Fibroblast of skin of left quadriceps (primary cell): ENCODE measurements at places on chromosomes 1 and 21.
A peak's percentile ranks its signal among the peaks of the same experiment; 100 is the strongest.

DNA sequence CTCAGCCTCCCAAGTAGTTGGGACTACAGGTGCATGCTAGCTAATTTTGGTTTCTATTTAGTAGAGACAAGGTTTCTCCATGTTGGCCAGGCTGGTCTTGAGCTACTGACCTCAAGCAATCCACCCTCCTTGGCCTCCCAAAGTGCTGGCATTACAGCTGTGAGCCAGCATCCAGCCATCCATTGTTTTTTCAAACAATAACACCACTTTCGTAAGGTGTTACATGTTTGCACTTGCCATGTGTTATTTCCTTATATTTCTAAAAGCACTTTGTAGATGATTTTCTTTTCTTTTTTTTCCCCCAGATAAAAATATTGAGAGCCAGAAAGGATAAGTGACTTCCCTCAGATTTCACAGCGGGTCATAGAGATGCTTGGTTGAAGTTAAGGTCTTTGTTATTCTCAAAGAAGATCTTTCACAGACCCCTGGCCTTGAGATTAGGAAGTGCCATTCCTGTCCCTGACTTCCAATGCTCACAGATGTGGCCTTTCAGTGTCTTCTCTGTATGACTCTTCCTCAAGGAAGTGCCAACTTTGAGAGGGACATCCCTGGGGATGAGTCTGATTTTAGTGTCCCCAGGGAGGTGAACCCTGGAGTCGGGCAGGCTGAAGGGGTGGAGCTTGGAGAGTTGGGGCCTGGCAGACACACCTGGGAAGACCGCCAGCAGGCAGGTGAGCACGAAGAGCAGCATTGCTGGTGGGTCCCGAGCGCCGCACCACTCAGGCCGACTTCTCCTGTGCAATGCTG, 6.3 kb downstream of the PIGR start:
- DNase-seq: no peak

- peak; percentile 11 for DNase-seq
Measured at GRCh38 chr1:167599957-167600581, 30.0 kb upstream of the RCSD1 start.

GRCh38 chr1:195569934-195570333, 1038.3 kb downstream of the KCNT2 start:
- DNase-seq: no peak

DNA sequence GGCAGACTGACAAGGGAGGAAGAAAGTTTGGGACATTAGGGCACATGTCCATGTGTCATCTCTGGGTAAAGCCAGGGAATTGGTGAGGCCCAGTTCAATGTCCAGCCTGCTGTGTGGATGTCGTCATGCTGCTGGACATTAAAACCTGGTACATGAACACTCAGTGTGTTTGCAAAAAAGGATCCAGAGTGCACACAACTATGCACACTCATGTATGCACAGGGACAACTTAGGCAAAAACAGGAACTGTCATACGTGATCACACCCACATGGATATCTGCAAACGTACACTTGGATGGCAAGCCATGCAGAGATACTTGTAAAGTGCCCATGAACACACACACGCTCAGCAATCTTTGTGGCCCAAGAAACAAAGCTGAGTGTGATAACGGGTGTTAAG, 47.9 kb upstream of the NEK2 start:
- DNase-seq: no peak

DNA sequence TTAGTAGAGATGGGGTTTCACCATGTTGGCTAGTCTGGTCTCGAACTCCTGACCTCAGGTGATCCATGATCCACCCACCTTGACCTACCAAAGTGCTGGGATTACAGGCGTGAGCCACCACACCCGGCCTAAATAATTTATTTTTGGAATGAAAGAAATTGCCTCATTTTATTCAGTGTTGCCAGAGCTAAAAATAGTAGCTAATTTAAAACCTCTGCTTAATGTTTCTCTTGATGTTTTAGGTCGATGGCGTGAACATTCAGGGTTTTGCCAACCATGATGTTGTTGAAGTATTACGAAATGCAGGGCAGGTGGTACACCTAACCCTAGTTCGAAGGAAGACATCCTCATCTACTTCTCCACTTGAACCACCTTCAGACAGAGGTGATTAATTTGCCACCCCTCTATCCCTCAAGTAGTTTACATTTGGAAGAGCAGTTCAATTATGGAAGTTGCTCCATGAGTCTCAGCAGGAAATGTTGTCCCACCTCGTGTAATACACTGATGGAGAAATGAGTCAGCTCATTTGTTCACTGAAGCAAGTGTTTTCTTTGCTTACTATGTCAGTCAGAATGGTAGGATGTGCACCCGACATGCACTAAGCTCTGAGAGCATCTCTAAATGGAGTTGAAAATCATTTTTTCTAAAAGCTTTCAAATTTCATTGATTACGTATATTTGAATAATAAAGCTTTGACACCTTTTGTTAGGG, 54.9 kb downstream of the PATJ start:
- no peak for DNase-seq

DNA sequence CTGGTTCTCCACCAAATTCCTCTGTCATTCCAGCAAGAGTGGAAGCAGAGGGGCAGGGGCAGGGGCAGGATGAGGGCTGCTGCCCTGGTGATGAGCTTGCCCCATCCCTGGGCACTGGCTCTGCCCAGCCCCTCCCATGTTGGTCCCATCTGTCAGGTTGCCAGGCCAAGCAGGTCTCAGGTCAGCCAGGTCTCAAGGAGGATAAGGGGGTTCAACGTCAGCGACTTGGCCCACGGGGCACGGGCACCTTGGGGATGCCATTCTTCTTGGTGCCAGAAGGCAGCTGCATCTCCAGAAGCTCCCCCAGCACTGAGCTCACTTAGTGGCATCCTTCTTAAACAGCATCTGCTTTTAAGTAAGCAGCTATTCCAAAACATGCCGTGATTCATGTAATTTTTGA, 133.1 kb downstream of the AJAP1 start:
- no peak for DNase-seq

GRCh38 chr1:58003059-58003458, 543.5 kb downstream of the OMA1 start:
- no peak for DNase-seq

DNA sequence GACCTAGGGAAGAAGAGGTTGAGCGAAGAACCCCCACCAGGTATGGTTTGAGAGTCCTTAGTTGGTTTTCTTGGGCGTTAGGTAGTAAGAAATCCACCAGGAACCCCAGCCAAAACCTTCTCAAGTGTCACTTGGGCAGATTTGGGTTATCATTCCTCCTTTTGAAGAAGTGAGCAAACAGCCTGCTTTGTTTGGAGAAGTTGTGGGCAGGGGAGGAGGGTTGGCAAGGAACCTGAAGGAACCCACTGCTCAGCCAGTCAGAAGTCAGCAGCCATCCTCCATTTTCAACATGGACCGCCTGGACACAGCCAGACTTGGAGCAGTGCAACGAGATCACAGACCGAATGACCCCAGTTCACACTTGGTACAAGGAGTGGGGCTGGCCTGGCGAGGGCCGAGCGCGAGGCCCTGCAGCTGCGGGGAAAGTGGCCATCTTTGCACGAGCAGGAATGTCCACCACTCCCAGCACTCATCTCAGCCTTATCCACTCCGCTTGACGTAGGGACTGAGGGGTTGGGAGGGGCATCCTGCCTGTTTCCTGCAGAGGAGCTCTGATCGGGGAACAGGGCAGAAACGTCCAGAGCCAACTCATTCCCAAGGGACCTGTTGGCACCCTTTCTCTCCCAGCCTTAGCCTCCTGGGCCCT, 7.2 kb downstream of the ADPRS start:
- no peak for DNase-seq

GRCh38 chr1:112778137-112778536, 63.0 kb upstream of the PPM1J start:
- no peak for DNase-seq

DNA sequence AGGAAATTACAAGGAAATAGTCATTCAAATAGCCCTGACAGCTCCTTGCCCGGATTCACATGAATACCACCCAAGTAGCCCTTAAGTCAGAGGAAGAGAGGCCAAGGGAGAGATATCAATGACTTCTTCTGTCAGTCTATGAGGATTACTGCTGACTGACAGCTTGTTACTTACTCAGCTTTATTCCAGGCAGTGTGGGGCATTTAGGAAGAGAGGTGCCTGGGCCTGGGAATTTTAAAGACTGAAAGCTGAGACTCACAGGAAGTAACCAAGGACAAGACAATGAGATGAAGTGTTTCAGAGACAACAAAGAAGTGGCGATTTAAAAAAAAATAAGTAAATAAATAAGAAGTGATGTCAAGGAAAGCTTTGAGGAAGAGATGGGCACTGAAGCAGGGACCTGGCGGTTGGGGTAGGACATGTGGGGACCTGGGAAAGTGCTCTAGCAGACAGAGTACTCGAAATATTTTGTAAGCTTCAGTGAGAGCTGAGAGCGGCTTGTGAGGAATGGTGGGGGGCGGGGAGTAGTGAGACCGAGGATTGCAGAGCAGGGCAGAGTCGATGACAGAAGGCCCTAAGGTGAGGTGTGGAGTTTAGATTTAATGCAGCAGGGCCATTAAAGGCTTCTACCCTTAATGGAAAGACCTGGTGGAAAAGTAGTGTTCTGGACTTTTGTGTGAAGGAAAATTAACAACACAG, 58.9 kb downstream of the ST3GAL3 start:
- no peak for DNase-seq

GRCh38 chr21:38699048-38699447, 106.7 kb upstream of the ETS2 start:
- no peak for DNase-seq

GRCh38 chr1:226602186-226603021, 53.8 kb downstream of the STUM start:
- DNase-seq: peak; percentile 72

GRCh38 chr1:30010506-30011106, 712.8 kb downstream of the MATN1 start:
- no peak for DNase-seq

- peak; percentile 31 for DNase-seq
Measured at GRCh38 chr1:57118948-57119603, 153.3 kb upstream of the C8B start.

- DNase-seq: no peak
Measured at GRCh38 chr1:68173283-68173935, 58.9 kb downstream of the WLS start.

DNA sequence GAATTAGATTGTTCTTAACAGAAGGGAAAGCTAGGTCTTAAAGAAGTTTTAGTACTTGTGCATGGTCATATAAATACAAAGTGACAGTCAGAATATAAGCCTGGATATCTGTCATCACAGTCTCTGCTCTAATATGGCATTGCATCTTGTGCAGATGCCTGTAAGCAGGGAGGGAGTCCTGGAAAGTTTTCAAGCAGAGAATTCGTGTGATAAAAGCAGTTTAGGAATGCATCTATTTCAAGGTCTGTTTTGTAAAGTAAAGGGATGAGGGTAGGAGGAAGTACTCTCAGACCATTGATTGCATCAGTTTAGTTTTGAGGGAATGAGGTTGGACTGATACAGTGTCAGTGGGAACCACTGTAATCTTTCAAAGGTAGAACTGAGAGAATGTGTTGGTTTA, 30.6 kb downstream of the IARS2 start:
- DNase-seq: peak; percentile 46

DNA sequence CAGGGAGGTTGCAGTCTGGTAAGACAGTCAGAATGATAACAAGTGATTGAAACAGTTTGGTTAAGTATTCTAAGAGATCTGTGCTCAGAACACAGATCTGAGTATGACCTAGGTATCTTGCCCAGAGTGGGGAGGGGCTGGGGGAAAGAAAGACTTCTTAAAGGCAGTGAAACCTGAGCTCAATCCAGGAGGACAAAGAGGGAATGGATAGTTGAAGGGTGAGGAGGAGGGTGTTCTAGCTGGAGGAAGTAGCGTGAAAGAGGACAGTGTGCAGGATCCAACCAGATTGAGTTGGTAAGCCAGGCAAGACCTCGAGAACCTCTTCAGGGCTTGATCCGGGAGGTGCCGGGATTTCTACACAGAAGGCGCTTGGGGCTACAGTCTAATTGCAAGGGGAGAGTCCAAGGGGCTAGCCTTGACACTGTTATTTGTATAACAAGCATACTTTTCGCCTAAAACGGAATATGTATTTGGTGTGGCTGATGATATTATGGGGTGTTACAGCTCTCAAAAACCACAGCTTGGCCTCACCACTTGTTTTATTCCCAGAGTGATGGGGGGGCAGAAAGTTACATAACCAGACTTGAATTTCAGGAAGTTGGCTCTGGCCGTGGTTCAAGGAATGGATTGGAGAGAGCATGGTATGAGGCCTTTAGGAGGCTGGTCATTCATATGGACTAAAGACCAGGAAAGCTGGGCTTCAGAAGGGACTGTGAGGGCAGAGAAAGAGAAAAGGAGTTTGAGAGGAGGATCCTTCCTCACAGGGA, 19.1 kb downstream of the RCSD1 start:
- DNase-seq: no peak

DNA sequence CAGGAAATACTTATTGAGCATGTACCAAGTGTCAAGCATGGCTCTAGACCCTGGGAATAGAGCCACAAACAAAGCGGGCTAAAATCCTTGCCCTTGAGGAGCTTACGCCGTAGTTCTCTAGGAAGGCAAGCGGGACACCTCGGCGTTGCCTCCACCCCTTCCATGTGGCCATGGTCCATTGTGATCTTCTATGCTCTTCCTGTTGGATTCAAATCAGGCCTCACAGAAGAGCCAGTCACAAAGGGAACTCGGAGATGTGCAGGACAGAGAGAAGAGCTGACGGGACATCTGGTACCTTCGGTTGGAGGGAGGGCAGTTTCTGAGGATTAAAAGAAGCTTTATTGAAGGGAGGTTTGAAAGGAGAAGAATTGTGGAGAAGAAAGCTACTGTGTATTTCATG, 129.3 kb downstream of the TMEM53 start:
- no peak for DNase-seq

DNA sequence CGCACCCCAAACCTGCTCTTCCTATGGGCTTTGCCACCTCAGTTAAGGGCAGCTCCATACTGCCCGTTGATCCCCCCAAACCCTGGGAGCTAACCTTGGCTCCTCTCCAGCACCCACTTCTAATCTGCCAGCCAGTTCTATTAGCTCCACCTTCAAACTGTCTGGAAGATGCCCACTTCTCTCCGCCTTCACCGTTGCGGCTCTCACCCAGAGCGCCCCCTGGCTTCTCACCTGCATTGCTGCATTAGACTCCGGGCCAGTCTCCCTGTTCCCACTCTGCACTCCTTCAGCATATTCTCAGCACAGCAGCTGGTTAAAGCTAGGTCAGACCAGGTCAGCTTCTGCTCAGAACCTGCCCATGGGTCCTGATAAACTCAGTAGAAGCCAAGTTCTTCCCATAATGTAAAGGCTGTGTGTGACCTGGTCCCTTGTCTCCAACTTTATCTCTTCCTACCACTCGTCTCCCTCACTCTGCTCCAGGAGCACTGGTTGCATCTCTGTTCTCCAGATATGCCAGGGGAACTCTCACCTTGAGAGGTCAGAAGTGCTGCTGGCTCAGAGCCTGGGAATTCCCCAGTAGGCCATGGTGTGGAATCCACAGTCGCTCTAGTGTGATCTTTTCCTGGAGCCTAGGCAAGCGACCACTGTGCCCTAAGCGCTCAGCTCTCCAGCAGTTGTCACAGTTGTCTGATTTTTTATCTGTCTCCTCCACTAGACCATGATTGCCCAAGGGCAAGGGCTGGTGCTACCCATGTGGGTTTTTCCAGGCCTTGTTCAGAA, 150.3 kb downstream of the HMGB4 start:
- DNase-seq: no peak
